ENCODE measurements at places on chromosomes 13 and 19.
A peak's percentile ranks its signal among the peaks of the same experiment; 100 is the strongest.

DNA sequence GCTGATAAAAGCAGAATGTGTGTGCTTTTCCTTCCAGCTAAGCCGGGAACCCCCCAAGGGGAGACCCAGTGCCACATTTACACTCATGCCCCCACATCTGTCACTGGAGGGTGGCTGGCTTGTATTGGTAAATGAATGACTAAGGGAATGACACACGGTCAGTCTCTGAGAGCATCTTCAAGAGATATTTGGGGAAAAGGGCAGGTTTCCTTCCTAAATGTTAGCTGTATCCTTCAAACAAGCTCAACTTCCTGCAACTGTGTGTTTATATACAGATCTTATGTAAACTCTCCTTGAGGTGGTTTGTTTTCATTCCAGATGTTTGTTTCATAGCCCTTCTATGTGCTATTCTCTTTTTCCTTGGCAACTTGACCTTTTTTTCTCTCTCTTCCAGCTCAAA is 192.6 kb downstream of the COL4A1 start:
- peaks cover 15% of the 10 kb centered on the region for H3K27me3 ChIP-seq
- no peak overlapping the region for H3K4me3 ChIP-seq
- H3K4me1 ChIP-seq = peaks cover 2% of the 10 kb centered on the region
- H3K27ac ChIP-seq = no peak overlapping the region

DNA sequence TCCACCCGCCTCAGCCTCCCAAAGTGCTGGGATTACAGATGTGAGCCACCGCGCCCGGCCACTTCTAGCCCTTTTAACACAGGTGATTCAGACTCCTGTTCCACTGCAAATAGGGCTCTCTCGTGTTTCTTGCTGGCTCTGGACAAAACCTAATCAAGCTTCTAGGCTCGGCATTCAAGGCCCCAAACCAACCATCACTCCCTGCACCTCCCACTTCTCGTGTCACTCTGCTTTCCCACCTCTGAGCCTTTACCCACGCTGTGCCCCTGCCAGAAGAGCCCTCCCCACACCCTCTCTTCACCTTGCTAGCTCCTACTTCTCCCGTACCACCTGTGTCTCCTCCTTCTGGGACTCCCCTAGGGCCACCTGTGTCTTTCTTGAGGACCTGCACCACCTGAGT is 19.8 kb downstream of the KANK2 start:
- no peaks in the 10 kb centered on the region for H3K4me1 ChIP-seq
- H3K4me3 ChIP-seq = no peak overlapping the region
- DNase-seq = no peak
- no peaks in the 10 kb centered on the region for H3K27me3 ChIP-seq
- no peaks in the 10 kb centered on the region for H3K36me3 ChIP-seq

GRCh38 chr19:34499155-34499834 is 17.7 kb downstream of the WTIP start:
- H3K27ac ChIP-seq = no peak overlapping the region
- peaks cover 2% of the 10 kb centered on the region for H3K4me1 ChIP-seq
- DNase-seq = no peak
- H3K4me3 ChIP-seq = no peak overlapping the region

GRCh38 chr19:535017-535835 is 3.7 kb downstream of the CDC34 start:
- peaks cover 6% of the 10 kb centered on the region for H3K36me3 ChIP-seq
- no peaks in the 10 kb centered on the region for H3K27me3 ChIP-seq
- no peak for DNase-seq
- no peak overlapping the region for H3K27ac ChIP-seq
- H3K4me3 ChIP-seq = peak overlapping the region; percentile 60
- peaks cover 2% of the 10 kb centered on the region for H3K4me1 ChIP-seq

DNA sequence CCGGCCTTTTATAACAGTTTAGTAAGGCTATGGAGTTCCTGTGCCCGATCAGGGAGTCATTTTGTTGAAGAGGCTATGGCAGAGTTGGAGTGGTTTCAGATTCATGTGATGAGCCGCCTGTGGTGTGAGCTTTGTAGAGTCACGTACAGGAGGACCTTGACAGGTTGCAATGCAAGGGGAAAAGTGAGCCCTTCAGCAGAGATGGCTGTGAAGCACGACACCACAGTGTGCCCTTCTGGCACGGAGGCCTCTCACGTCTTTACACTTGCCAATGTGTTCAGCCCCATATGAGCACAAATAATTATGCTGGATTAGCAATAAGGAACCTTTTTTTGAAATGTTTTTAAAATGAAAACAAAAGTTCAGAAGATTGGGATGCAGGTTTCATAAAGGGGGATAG is 499.8 kb downstream of the LIG4 start:
- no peak overlapping the region for H3K27ac ChIP-seq
- no peak overlapping the region for H3K4me3 ChIP-seq
- no peaks in the 10 kb centered on the region for H3K27me3 ChIP-seq

GRCh38 chr19:57615346-57615745 is 1.3 kb downstream of the ZNF134 start:
- no peaks in the 10 kb centered on the region for H3K27me3 ChIP-seq
- H3K27ac ChIP-seq = no peak overlapping the region
- H3K4me3 ChIP-seq = peak overlapping the region; percentile 93
- DNase-seq = no peak

- DNase-seq = no peak
- peaks cover 50% of the 10 kb centered on the region for H3K27me3 ChIP-seq
- H3K4me3 ChIP-seq = no peak overlapping the region
- no peak overlapping the region for H3K27ac ChIP-seq
Measured at GRCh38 chr19:15759962-15760565, 22.3 kb downstream of the OR10H3 start.

GRCh38 chr19:29620931-29621351 is 14.9 kb downstream of the POP4 start:
- peaks cover 50% of the 10 kb centered on the region for H3K4me1 ChIP-seq
- H3K36me3 ChIP-seq = peaks cover 8% of the 10 kb centered on the region
- H3K4me3 ChIP-seq = peak overlapping the region; percentile 70
- peak overlapping the region; percentile 82 for H3K27ac ChIP-seq
- no peaks in the 10 kb centered on the region for H3K27me3 ChIP-seq

GRCh38 chr19:10762656-10763055 is 44.8 kb downstream of the DNM2 start:
- peaks cover 48% of the 10 kb centered on the region for H3K36me3 ChIP-seq
- H3K4me3 ChIP-seq = peak overlapping the region; percentile 79
- peaks cover 59% of the 10 kb centered on the region for H3K4me1 ChIP-seq

GRCh38 chr19:21519488-21519887 is 14.1 kb downstream of the ZNF429 start:
- no peak for DNase-seq
- H3K27me3 ChIP-seq = no peaks in the 10 kb centered on the region
- no peak overlapping the region for H3K4me3 ChIP-seq
- no peak overlapping the region for H3K27ac ChIP-seq

DNA sequence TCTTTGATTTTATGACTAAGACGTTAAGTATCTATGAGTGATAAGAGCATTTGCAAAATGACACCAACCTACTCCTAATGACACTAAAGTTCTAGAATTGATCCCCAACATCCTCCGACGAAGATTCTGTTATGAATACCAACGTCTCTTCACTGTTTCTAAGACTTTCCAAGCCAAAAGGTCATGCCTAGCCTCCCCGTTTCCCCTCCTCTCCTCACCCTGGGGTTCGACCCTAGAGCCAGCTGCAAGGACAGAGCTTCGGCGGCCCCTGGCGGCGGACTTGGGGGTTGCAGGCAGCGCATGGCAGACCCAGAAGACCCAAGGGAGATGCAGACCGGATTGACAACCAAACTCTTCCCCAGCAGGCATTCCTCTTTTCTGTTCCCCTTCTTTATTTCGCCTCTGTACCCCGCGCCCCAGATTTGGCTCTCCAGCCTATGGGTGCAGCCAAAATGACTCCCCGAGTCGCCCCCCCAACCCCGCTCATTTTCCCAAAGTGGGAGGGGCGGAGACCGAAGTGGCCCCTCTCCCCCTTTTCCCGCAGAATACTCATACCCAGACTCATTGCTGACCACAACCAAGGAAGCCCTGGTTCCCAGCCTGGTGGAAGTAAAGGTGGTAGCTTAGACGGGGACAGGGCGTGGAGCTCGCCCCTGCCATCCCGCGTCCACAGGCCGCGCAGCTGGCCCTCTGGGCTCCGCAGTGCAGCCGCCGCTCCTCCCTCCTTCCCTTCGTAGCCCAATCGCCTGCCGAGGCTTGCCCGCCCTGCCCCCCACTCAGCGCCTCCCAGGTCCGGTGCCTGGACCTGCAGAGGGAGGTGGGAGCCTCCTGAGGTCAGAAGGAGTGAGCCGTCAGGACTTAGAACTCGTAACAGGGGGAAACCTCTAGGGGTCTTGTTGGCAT is 4.1 kb upstream of the EML2 start:
- peak overlapping the region; percentile 93 for H3K27ac ChIP-seq
- DNase-seq = peak; percentile 94
- peak overlapping the region; percentile 66 for H3K4me3 ChIP-seq
- H3K27me3 ChIP-seq = no peaks in the 10 kb centered on the region

GRCh38 chr19:34654796-34655195 is 22.2 kb downstream of the SCGB2B2 start:
- no peak overlapping the region for H3K4me3 ChIP-seq
- H3K27ac ChIP-seq = no peak overlapping the region
- no peaks in the 10 kb centered on the region for H3K36me3 ChIP-seq
- no peaks in the 10 kb centered on the region for H3K4me1 ChIP-seq

Data from T-helper 2 cell treated with Interferon-gamma antibody and Interleukin-4, amounts not matched to agents 5 μg/mL and 100 μg/mL, for 36 hours (primary cell).